Cortex of kidney (tissue), 1 donor: ENCODE measurements at places on chromosomes 1 and 21.

DNA sequence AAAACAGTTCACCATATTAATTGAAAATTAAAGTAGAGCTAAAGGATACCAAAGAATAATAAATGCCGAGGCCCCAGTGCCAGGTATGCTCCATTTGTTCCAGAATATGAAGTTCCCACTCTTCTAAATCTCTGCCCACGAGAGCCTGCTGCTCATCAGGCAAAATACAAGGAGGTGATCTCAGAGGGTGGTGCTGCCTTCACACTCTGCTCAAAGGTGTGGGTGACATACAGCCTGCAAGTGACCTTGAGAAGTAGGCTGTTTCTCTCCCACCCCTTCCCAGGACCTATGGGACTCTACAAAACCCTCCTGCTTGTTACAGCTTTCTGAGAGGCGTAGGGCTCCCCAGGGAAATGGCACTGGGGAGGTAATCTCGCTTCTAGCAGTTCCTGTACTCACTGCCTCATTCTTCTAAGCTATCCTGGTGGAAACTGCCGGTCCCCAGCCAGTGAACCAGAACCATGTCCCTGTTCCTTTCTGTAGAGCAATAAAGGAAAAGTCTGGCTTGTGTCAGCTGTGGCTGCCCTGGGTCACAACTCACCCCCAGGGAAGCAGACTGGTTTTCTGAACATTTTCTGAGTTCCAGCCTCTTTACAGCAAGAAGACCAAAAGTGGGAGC, 26.9 kb upstream of the DPT start:
- DNase-seq = no peak

DNA sequence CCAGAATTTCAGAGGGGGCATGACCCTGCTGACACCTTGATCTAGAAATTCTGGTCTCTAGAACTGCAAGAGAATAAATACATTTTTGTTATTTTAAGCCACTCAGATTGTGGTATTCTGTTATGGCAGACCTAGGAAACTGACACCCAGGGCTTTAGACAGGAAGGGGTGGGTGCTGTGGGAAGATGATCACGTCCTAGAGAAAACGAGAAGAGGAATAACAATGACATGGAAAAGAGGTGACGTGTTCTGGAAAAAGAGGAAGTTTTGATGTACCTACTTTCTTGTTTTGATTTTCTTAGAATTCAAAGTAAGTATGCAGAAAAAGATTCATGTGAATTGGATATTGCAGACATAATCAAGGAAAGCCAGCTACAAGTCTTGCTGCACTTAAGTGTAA, 232.9 kb upstream of the RUNX1 start:
- DNase-seq = no peak

DNA sequence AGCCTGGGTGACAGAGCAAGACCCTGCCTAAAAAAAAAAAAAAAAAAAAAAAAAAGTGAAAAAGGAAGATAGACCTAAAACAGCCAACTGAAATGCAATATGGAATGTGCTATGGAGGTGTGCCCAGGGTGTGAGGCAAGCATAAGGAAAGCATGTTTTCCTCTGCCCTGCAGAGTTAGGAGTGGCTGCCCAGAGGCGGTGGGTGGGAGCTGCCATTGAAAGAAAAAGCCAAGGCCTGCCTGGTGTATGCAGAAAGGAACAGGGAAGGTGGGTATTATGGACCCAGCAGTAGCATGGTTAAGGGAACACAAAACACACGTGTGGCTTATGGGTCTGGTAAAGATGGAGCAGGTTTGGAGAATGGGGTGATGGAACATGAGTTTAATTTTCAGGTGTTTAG, 8.9 kb downstream of the CD244 start:
- DNase-seq = no peak

GRCh38 chr1:2635361-2636010, 2.7 kb upstream of the MMEL1 start:
- no peak for DNase-seq

- DNase-seq = no peak
These were observed 42.2 kb downstream of the GIPC2 start for GRCh38 chr1:78088015-78088414.

- no peak for DNase-seq
These were observed 31.8 kb upstream of the MAGOH start for GRCh38 chr1:53270107-53270506.

DNA sequence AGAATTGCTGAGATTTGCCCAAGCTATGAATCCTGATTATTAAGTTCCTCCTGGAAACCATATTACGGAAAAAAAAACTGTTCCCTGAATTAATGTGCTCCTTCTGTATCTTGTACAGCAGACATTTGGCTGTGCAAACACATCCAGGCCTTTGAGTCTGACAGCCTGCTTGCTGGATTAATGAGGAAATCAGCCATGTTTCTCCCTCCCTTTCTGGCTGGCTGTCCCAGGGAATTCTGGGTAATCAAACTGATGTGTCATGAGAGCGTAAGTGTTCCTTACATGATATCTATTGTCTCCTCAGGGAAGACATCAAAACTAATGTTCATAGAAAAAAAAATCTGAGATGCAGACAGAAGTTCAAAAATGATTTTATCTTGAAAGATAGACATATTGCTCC, 18.8 kb downstream of the PGBD5 start:
- DNase-seq = no peak

DNA sequence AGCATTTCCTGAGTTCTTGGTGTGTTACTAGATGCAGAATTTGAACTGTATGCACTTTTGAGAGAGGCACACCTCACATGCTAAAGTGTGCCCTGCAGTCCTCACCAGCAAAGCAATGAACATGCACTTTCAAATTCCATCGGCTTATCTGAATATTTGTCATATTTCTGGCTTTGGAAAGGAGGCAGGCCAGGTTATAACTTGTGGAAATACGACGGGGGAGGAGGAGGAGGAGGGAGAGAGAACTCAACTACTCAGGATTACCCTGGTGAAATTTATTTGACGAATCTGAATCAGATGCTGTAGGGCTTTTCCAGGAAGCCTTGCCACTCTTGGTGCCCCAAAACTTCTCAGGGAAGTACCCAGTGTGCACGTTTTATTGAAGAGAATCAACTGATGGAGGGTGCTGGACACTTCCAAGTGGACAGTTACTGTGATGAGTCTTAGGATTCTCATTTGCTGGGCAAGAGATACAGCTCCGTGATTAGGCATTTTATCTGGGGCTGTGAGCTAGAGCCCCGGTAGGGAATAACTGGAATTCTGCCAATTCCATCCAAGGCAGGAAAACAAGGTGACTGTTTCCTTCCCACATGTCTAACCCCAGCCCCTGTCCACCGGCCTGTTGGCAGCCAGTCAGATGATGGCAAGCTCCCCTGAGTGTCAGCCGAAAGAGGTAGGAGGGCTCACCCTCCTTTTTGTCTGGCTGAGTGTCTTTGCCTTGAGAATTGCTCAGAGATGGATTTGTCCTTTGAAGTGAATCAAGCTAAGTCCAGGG, 3.8 kb downstream of the PDPN start:
- DNase-seq = no peak

- no peak for DNase-seq
These were observed 45.2 kb upstream of the LRRC8C start for GRCh38 chr1:89587729-89588161.

- no peak for DNase-seq
These were observed 37.2 kb downstream of the SDC3 start for GRCh38 chr1:30871276-30871871.

DNA sequence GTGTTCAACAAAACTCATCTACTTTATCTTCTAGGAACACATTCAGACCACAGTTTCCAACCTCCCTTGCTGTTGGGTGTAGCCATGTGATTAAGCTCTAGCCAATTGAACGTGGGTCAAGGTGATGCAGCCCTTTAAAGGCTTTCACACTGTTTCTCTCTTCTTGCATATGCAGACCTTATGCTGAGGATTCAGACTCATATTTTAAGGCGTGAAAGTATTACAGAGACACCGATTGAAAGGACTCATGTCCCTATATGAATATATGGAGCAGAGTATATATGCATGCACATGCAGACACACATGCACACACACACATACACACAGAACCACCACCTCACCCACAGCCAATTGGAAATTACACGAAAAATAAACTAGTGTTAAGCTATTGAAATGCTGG, 214.3 kb upstream of the NR5A2 start:
- DNase-seq = no peak

- DNase-seq = no peak
These were observed 760 bp upstream of the GJC2 start for GRCh38 chr1:228148935-228149405.
